ENCODE measurements at places on chromosomes 11 and 22.

DNA sequence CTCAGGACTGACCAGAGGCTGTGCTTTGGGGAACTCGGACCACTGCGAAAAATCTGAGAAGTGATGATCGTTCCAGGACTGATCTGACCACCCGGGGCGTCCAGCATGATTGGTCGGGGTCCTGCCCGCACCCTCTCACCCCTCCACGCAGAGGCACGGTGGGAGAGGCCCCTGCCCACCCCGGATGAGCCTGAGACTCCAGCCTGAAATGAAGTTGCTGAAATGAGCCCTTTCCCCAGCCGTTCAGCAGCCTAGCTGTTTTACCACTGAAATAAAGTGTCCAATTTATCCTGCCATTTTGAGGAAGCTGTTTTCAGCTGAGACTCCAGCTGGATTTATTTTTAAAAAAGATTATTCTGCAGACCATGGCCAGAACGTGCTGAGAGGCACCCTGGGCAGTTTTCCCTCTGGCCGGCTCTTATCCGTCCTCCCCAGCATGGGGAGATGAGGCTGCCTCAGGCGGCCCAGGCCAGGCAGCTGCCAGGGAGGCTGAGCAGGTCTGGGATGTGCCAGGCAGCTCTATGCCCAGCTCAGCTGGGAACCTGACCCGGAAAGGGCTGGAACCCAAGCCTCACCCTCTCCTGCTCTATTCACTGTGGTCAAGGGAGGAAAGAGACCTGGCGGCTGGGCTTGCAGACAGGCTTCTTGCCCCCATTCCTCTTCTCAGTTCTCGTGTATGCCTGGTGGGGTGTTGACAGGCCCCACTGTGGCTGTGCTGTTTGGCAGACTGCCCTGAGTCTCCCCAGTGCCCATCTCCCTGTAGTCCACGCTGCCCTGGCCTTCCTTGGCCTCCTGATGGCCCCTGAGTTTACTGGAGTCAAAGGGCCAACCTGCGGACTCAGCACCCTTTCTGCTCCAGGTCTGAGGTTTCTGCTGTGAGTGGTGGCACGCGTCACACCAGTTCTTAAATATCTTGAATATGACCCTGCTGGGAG lies 161.0 kb upstream of the B3GAT1 start:
- DNase-seq, result no peak

DNA sequence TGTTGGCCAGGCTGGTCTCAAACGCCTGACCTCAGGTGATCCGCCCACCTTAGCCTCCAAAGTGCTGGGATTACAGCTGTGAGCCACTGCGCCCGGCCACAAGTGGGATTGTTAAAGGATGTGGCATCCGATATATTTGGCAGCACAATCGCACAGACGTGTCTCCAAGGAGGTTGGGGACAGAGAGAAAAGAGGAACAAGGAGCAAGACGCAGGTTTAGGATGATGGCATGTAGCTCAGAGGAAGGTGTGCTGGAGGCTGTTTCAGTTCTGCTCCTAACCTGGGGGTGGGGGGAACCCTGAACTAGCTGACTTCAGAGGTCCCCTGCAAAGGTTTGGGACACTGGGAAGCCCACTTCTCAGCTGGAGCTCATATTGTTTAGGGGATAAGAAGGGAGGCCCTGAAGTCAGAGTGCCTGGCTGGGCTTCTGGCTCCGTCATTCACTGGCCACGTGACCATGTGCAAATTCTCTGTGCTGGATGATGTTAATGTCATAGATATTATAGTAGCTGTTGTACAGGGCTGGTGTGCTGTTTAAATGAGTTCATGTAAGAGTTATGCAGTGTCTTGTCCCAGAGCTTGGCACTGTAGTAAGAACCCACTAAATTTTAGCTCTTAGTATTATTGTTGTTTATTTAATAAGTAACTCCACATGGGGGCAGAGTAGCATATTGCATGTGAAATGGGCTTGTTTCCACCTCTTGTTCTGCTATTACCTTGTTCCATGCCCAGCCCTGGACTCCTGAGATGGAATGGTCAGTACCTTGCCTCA lies 129.7 kb downstream of the ST3GAL4 start:
- DNase-seq, result no peak

DNA sequence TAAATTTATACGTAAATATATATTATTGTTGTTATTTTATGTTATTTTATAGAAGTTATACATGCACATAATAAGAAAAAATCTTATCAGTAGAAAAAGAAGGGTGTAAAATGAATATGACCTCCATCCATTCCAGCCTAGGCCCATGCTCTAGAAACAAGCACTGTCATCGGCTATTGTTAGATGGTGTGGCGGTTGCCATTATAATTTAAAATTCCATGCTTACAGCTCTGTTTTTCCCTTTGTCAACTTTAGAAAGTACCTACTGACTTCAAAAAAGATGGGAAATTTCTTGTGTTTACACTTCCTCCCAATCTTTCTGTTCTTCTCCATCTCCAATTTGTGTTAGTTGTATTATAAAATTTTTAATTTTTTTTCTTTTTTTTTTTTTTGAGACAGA lies 61.9 kb upstream of the RDX start:
- DNase-seq, result no peak

DNA sequence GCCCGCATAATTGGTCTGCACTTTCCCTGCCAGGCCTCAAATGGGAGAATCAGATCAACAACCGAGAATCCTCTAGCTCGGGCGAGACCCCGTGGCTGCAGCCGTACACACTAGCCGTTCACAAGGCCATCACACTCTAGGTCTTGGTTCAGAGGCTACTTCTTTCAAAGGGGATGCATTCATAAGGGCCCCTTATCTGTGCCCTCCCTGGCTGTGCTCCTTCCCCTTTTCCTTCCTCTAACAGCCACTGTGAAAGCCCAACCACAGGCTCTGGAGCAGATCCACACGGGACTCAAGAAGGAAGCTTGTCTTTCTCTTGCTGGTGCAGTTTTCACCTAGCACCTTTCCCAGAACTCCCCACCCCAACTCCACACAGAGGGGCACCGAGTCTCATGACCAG lies 24.5 kb downstream of the SMIM38 start:
- no peak for DNase-seq

- no peak for DNase-seq
Measured at GRCh38 chr11:128809128-128809527, 58.0 kb downstream of the KCNJ1 start.

DNA sequence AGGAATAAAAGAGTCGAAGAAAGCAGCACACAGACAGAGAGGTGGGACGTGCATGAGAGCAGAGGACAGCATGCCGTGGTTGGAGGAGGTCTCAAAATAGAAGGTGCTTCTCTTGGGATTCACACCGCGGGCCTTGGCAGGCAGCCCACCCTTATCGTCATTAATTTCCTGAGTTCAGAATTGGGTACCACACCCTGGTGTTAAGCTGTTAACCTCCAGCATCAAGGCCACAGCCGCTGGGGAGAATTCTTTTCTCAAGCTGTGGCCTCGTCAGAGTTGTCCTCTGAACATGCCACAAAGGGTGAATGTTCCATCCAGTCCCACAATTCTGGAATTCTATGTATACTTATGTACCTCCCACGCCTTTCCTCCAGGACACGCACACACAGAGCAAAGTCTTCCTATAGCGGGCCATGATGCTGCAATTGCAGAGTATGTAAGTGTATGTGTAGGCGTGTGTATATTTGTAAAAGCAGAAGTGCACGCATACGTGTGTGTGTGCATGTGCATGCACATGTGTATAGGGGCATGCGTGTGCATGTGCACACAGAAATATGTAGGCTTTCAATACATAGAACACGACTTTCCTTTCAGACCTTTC lies 39.0 kb downstream of the ADAMTS8 start:
- no peak for DNase-seq

GRCh38 chr11:8766043-8766987 lies 83.7 kb downstream of the RPL27A start:
- DNase-seq, result no peak

GRCh38 chr11:34468209-34468841 lies 29.6 kb downstream of the CAT start:
- DNase-seq, result peak; percentile 62

DNA sequence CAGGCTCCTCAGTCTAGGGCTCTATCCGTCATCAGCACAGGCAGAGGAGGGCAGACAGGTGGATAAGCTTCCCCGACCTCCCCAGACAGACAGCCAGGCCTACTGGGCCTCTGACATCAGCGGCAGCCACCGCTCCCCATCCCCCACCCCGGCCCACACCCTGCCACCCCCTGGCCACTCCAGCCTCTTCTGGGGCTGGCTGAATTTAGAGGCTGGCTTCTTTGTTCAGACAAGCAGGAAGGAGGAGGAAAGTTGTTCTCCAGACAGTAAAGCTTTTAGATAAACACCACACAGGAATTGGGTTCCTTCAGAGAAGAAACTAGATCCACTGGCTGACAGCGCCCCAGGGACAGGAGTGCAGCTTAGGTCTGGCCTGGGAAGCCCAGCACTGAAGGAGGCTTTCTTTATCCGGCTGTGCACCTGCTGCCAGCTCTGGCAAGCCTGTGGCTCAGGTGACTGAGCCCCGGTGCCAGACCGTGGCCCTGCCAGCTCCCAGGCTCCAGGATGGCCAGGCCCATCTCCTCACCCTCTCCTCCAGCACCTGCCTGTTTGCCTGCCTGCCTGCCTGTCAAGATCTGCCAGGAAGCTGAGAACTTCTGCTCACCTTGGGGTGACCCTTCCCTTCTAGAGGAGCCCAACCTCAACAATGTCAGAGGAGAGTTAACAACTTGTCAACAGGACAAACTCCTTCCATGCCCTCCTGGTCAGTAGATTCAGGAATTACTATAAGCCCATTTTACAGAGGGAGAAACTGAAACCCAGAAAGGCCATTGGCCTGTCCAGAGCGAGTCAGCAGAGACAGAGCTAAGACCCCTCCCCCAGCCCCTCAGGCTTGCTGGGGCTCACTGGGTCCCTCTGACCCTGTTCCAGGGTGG lies 44.0 kb upstream of the KLHL35 start:
- DNase-seq, result no peak

DNA sequence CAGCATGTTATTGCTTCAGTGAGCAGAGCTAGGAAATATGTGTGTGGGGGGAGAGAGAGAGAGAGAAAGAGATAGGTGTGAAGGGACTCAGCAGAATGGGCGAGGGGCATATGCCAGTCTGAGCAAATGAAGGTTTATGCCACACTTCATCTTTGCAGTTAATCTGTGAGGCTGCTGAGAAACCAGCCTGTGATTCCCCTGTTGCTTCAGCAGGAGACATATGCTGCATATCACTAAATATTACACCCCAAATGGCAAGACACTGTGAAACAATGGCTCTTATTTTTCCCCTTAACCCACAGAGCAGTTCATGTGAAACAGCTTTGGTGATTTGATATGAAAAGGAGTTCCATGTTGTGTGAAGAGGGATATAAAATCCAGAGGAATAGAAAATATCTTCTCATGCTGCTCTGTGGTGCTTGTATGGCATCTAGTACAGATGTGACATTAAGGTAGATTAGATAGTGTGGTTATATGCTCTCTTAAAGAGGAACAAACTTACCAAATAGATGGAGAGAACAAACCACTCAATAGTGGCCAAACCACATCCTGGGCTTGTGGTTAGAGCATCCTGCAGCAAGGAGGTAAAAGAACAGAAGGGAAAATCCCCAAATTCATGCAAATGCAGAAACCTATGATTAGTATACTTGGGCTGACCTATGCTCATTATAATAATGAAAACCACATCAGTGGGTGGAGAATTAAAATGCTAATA lies 864.2 kb downstream of the FAM181B start:
- DNase-seq, result no peak

- no peak for DNase-seq
Measured at GRCh38 chr11:12731841-12732336, 57.7 kb downstream of the TEAD1 start.

GRCh38 chr11:36596880-36597279 lies 1.2 kb downstream of the RAG2 start:
- DNase-seq, result no peak

DNA sequence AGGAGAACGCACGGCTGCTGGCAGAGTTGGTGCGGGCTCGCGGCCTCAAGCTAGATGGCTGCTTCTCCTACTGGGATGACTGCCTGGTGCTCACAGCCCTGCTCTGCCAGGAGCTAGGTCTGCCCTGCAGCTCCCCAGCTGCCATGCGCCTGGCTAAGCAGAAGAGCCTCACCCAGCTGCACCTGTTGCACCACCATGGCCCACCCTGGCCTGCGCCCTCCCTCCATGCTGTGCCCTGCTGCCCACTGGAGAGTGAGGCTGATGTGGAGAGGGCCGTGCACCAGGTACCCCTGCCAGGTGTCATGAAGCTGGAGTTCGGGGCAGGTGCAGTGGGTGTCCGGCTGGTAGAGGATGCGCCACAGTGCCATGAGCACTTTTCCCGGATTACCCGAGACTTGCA lies 4.8 kb upstream of the RPS6KB2 start:
- DNase-seq, result no peak

DNA sequence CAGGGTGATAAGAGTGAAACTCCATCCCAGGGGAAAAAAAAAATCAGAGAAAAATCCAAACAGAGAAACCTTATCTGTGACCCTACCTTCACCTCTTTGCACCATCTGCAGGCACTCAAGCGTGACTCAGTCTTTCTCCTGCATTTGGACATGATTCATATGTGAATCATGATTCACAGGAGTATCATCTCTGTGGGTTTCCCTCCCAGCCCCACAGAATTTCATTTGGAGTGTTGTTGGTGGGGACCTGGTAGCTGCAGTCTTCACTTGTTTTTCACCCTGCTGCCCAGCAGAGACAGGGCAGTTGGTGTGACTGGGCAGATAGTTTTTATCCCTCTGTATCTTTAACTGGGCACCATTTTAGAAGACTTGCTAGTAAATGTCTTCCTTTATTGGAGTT lies 75.7 kb downstream of the DEPDC5 start:
- DNase-seq, result peak; percentile 19

- DNase-seq, result no peak
Measured at GRCh38 chr11:7579361-7579791, 65.6 kb downstream of the PPFIBP2 start.

DNA sequence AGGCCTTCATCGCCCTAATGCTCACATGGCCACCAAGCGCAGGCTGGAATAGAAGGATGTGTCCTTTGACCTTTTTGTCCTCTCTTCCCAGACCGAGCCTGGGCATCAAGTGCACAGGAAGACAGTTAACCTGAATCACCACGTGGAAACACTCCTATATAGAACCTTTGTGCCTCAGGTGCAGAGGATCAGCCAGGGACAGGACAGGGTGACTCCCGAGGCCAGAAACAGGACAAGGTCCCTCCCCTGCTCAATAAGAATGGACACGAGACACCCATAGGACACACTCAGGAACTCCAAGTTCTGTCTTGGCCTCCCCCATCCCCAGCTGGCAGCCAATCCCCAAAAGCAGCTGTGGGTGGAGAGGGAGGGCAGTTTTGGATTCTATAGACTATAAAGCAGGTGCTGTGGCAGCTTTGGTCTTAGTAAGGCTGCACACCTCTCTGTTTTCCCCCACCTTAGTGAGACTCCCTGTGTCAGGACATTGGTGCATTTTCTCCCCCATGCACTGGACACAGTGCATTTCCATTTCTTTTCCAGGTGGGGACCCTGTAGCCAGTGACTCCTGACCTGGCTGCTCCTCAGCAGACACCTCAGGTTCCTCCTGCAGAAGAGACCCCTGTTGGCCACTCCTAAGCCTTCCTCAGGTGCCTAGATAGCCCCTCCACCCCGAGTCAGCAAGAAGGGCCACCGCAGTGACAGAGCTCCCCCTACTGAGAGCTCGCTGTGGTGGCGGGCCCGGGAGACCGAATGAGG lies 43.6 kb upstream of the POU2AF1 start:
- DNase-seq, result peak; percentile 72

DNA sequence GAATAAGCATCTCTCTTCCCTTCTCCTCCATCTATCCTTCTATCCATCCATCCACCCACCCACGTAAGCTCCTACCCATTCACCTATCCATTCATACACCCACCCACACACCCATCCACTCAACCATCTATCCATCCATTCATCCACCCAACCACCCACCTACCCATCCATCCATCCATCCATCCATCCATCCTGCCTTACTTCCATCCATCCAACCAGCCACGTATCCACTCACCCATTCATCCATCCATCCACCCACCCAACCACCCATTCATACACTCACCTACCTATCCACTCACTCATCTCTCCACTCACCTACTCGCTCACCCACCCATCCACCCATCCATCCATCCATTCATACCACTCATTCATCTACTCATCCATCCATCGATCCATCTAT lies 13.2 kb downstream of the TNNT3 start:
- DNase-seq, result no peak
